ENCODE measurements at places on chromosomes 3 and 15.
A peak's percentile ranks its signal among the peaks of the same experiment; 100 is the strongest.

GRCh38 chr3:5035113-5035512 lies 55.9 kb downstream of the BHLHE40 start:
- DNase-seq: no peak

DNA sequence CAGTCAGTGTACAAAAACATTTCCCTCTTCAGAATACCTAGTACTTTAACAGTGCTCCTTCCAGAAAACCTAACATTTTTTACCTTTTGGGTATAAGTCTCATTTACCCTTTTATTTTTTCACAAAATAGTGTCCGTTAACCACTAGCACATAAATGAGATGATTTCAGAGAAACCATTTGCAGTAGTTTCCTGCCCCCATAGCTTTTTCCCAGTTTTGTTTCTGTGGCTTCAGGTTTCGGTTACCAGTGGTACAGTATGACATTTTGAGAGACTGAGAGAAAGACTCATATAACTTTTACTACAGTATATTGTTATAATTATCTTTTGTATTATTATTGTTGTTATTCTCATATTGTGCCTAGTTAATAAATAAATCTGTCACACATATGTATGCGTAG lies 6.2 kb upstream of the RBMS3 start:
- DNase-seq: no peak

- DNase-seq: no peak
Measured at GRCh38 chr3:127800508-127800907, 21.8 kb downstream of the MGLL start.

- DNase-seq: no peak
Measured at GRCh38 chr3:177561365-177561764, 364.1 kb upstream of the TBL1XR1 start.

DNA sequence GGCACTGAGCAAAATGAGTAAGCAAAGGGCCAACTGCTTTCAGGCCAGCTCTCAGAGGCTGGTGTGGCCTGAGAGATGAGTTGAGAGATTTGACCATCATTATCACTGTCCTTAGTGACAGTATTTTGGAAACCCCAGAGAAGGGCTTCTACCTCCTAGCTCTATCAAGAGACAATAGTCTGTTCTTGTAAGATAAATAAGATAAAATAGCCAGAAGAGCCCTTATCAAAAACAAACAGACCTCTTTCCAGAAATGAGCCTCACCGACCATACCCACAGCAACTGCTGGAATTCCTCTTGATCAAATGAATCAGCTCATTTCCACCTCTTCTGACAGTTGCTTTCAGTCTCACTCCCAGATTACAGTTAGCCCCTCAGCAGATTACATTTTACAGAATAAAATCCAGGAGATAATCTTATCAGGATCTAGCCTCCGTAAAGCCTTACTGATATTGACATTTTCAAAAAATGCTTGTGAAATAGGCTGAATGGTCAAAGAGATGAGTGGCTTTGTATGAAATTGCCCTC lies 4.5 kb downstream of the HDC start:
- no peak for DNase-seq

DNA sequence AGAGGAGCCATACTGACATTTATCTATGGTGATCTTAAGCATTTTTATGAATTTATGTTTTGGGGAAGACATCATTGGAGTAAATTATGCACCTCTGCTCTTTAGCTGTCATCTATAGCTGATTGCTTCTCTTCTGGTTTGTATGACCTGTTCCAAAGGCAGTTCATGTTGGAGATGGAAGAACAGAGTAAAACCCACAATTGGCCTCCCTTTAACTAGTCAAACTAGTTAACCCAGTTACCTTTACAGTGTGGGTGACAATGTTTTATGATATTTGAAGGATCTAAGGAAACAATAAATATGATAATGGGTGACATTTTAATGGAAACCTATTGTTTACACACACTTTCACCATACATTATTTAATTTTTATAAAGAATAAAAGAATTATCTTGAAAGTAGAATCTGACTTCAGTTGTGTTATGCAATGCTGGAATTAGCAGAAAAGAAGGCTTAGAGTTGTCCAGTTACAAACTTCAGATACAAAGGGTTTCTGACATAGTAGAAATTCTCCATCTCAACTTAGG lies 263.5 kb downstream of the NFKBIZ start:
- DNase-seq: no peak

DNA sequence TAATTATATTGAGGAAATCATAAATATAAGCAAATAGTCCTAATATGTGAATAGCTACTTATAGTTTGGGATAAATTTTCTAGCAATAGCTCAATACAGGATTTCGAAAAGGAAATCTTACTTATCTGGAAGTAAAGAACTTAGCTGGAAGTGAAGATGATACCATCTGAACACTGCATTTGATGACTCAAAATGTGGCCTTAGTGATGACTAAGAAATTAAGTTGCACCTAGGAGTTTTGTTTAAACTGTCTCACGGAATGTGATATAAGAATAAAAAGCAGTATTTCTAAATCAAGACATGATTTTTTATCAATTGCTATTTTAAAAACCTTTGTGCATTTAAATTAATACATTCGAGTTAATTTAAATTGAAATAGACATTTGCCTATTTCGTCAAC lies 91.2 kb downstream of the EOMES start:
- DNase-seq: no peak

- DNase-seq: no peak
Measured at GRCh38 chr3:156862338-156862737, 36.2 kb downstream of the LEKR1 start.

DNA sequence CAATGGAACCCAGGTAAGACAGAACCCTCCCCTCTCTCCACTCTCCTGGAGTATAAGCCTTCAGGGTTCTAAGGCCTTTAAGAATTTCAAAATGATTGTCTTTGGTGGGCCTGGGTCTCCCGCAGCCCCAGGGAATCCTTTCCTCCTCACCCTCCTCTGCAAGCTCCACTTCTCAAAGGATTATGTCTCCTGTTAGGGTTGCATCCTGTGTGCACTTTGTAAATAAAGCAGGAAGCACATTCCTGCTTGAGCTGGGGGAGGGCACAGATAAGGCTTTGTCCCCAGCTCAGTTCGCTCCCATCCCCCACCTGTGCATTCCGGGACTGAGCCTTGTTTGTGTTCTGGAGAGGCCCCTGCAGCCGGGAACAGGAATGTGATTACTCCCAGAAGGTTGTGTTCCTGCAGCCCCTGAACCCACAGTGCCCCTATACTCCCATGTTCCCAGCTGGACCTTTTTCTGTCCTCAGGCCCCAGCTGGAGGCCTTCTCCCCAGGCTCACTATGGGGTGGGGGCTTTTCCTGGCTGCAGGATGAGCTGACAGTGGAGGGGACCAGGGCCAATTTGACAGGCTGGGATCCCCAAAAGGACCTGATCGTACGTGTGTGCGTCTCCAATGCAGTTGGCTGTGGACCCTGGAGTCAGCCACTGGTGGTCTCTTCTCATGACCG lies 9.5 kb downstream of the TYRO3 start:
- DNase-seq: no peak

GRCh38 chr3:42013691-42014457 lies 52.0 kb upstream of the ULK4 start:
- no peak for DNase-seq

GRCh38 chr3:160653512-160653911 lies 23.4 kb upstream of the ARL14 start:
- DNase-seq: no peak

DNA sequence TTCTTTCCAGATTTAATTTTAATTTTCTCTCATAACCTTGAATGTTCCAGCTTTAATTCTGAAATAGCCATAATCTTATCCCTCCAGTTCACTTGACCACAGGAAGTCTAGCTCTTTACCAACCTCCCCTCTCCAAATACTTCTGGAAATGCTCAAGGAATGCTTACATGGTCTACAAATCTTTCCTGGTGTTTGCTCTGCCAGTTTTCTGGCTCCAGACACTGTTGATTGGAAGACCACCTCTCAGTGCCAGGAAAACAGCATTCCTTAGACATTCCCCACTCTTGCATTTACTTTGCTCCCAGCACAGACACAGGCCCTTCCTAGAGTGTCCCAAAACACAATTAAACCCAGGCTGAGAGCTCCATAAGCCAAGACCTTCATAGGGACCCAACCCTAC lies 98.6 kb downstream of the MESD start:
- DNase-seq: no peak

- DNase-seq: no peak
Measured at GRCh38 chr3:74630602-74631001, 16.1 kb upstream of the CNTN3 start.

DNA sequence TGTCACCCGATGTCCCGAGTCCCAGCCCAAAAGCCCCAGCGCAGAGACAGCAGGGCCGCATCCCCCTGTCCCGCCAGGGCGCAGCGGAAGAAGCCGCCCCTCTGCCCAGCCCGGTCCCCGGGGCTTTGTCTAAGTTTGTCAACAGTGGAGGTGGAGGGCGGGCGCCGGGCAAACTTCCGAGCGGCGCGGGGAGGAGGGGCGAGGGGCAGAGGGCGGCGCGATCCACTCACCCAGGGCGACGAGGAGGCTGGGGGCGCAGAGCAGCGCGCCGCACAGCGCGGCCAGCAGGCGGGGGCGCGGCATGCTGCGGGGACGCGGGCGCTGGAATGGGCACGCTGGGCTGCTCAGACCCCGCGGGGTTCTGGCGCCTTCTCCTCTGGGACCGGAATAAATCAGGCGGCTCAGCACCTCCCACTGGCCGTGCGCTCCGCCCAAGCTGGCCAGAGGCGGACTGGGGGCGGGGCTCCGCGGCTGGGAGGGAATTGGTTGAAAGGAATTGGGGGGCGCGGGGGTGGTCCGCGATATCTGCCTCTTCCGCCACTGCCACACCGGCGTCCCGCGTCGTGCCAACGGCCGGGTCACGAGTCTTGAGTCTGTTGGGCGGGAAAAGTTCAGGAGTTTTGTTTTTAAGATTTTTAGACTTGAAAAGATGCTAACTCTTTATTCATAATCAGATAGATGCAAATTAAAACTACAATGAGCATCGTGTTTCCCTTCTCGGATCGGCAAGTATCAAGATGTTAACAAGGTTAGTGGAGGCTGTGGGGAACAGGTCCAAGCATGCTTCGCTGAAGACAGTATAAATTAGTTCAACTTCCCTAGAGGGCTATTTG lies at the start of gene MFGE8:
Gene MFGE8, minus strand, starts transcription at position 363 of the 833 bp plus-strand sequence. Its CDS starts 60 bp downstream, at position 303.
- DNase-seq: peak; percentile 73

DNA sequence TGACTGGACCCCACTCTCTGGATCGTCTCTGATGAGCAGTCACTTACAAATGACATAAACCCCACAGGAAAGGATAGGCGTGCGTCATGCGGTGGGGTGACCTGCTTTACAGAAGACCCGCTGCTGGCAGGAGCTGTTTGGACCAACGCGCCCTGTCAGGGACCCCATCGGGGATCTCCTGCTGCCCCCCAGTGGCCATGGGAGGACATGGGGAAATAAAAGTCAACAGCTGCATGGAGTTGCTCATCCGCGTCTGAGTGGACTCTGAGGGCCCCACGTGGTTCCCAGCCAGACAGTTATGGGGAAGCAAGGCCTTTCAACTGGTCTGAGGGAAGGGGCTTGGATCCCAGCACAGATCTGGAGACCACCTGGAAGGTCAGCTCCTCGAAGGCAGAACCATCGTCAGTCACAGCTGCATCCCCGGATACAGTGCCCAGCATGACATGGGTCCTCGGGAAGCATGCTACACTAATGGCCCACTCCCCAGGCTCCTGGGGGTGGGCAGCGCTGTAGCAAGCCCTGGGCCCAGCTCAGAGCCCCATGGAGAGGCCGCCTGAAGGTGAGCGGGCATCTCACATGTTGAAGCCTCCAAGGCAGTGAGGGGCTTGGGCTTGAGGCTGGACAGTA lies 32.1 kb downstream of the PTH1R start:
- peak; percentile 74 for DNase-seq

GRCh38 chr3:168926426-168926825 lies 737.1 kb downstream of the MECOM start:
- DNase-seq: no peak

GRCh38 chr3:127184870-127185216 lies 8.1 kb upstream of the PRR23E start:
- DNase-seq: no peak

- no peak for DNase-seq
Measured at GRCh38 chr15:93088200-93088980, 621 bp downstream of the RGMA start.

DNA sequence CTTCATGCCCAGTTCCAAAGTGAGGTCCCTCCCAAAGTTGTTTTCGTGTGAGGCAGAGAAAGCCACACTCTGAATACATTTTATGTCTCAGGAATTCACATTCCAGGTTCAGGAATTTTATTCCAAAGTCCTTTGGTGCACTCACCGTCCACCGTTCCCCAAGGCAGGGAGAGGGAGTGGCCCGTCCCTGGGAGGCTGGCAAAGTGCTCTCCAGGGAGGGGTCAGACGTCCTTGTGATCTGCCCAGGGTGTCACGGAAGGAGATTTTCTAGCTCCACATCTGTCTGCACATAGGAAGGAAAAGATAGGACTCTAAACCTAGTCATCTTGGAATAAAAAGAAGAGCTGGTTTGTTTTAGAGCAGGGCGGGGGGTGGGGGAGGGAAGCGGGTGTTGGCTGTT lies 47.9 kb downstream of the KLF13 start:
- no peak for DNase-seq

DNA sequence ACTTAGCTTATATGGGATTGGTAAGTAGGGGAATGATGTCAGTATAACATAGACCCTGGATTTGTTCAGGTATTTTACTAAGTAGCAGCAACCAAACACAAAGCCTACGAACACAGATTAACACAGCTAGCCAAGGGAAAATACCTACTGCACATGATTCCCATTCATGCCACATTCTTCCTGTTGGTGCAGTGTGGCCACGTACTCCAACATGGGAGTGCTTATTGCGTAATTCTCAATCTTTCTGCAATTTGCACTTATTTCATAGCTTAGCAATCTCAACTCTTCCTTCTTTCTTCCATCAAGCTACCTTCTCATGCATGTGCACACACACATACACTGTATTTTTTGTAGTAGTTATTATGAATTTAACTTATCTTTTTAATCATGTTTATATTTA lies 186.8 kb downstream of the IL5RA start:
- DNase-seq: no peak

DNA sequence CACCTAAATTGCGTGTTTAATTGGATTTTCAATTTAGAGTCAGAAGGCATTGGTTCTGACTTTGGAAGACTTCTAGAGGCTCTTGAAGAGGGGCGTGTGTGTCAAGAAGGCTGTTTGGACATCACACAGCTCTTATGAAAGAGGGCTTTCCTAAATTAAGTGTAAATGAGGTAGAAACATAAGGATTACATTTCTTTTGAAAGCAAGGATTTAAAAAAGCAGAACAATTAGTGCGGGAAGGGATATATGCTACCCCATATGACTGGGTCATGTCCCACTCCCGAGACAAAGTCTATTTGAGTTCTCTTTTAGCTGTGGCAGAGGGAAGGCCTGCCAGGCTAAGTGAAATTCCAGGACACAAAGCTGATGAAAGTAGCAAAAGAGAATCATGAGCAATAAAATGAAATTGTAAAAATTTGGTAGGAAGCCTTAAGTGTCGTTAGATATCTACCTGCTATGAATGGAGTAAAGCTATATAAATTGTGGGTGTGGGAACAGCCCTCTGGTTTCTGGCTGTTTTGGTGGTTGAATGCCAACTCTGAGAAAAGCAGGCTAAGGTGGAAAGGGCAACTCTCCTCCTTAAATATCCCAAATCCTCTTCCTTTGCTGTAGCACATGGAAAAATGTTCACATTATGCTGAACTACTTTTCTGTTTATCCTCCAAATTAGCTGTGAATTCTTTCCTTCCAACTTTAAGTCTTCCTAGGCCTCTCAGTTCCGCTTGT lies 100.6 kb upstream of the TSC22D2 start:
- no peak for DNase-seq

GRCh38 chr3:123163141-123163540 lies 38.6 kb upstream of the SEC22A start:
- no peak for DNase-seq

- DNase-seq: peak; percentile 42
Measured at GRCh38 chr15:74400915-74401757, 32.6 kb downstream of the SEMA7A start.

GRCh38 chr15:52428297-52428696 lies 100.4 kb downstream of the MYO5A start:
- no peak for DNase-seq

- no peak for DNase-seq
Measured at GRCh38 chr3:104763007-104763406, 603.7 kb upstream of the ALCAM start.
